ENCODE measurements at places on chromosomes 3 and 15.
A peak's percentile ranks its signal among the peaks of the same experiment; 100 is the strongest.

GRCh38 chr3:197836244-197836643 lies 45.2 kb downstream of the LRCH3 start:
- no peaks in the 10 kb centered on the region for H3K27me3 ChIP-seq
- no peak for DNase-seq
- no peak overlapping the region for H3K27ac ChIP-seq
- H3K36me3 ChIP-seq: peaks cover 48% of the 10 kb centered on the region

DNA sequence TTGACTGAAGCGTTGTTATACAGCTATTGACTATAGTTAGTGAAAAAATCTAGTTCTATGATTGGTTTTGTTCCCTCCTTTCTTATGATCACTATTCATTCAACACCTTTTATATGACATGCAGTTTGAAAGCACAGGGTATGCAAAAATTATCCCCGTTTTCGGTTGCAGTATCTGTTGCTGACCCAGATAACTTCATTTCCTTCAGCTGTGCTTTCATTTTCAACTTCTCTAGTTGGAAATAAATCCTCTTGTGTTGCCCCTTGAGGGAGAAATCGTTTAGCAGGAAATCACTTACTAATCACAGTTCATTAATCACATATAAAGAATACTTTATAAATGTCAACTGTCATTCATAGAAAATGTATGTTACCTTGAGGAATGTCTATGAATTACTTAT lies 55.1 kb downstream of the MBNL1 start:
- no peak overlapping the region for H3K27ac ChIP-seq
- H3K36me3 ChIP-seq: peaks cover 4% of the 10 kb centered on the region
- H3K4me3 ChIP-seq: no peak overlapping the region
- peaks cover 77% of the 10 kb centered on the region for H3K4me1 ChIP-seq
- no peak for DNase-seq

- H3K27ac ChIP-seq: no peak overlapping the region
- H3K4me3 ChIP-seq: no peak overlapping the region
- H3K36me3 ChIP-seq: no peaks in the 10 kb centered on the region
- no peaks in the 10 kb centered on the region for H3K4me1 ChIP-seq
- H3K27me3 ChIP-seq: no peaks in the 10 kb centered on the region
Observed at GRCh38 chr15:87357637-87358313, 898.8 kb downstream of the NTRK3 start.

- no peak for DNase-seq
- no peaks in the 10 kb centered on the region for H3K4me1 ChIP-seq
- H3K36me3 ChIP-seq: no peaks in the 10 kb centered on the region
- no peak overlapping the region for H3K27ac ChIP-seq
Observed at GRCh38 chr15:87369269-87369668, 887.3 kb downstream of the NTRK3 start.

GRCh38 chr3:43001094-43001553 lies 22.0 kb downstream of the GASK1A start:
- H3K4me1 ChIP-seq: peaks cover 26% of the 10 kb centered on the region
- DNase-seq: peak; percentile 98
- no peak overlapping the region for H3K4me3 ChIP-seq
- no peaks in the 10 kb centered on the region for H3K36me3 ChIP-seq
- H3K27me3 ChIP-seq: no peaks in the 10 kb centered on the region

DNA sequence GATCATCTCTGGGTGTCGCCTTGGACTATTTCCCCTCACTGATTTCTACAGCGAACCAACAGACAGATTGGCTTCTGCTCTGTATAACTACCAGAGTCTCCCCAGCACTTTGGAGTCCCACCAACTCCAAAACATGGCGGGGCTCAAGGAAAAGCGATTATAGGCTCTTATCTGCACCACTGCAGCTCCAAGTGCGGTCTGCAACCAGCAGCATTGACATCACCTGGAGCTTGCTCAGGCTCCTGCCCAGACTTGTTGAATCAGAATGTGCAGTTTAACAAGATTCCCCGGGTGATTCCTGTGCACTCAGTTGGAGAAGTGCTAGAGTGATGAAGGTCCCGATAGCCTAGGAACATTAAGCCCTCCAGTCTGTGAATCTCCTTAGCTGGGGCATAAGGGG lies 9.0 kb downstream of the CCK start:
- no peaks in the 10 kb centered on the region for H3K36me3 ChIP-seq
- no peak overlapping the region for H3K4me3 ChIP-seq
- H3K4me1 ChIP-seq: no peaks in the 10 kb centered on the region
- no peaks in the 10 kb centered on the region for H3K27me3 ChIP-seq
- H3K27ac ChIP-seq: no peak overlapping the region
- no peak for DNase-seq

- no peaks in the 10 kb centered on the region for H3K27me3 ChIP-seq
- no peaks in the 10 kb centered on the region for H3K36me3 ChIP-seq
- no peak overlapping the region for H3K4me3 ChIP-seq
- no peaks in the 10 kb centered on the region for H3K4me1 ChIP-seq
- no peak overlapping the region for H3K27ac ChIP-seq
- DNase-seq: no peak
Observed at GRCh38 chr3:112097378-112097777, 11.2 kb downstream of the C3orf52 start.

- no peak for DNase-seq
- H3K4me1 ChIP-seq: no peaks in the 10 kb centered on the region
- H3K36me3 ChIP-seq: no peaks in the 10 kb centered on the region
- no peak overlapping the region for H3K4me3 ChIP-seq
Observed at GRCh38 chr15:94644433-94644832, 413.1 kb downstream of the MCTP2 start.

GRCh38 chr3:74301056-74301455 lies 313.4 kb downstream of the CNTN3 start:
- DNase-seq: no peak
- H3K27ac ChIP-seq: no peak overlapping the region
- H3K36me3 ChIP-seq: no peaks in the 10 kb centered on the region

GRCh38 chr15:48432688-48433087 lies 101.5 kb downstream of the DUT start:
- H3K36me3 ChIP-seq: peaks cover 46% of the 10 kb centered on the region
- H3K4me3 ChIP-seq: no peak overlapping the region
- no peak for DNase-seq
- no peaks in the 10 kb centered on the region for H3K27me3 ChIP-seq
- no peak overlapping the region for H3K27ac ChIP-seq
- H3K4me1 ChIP-seq: no peaks in the 10 kb centered on the region

DNA sequence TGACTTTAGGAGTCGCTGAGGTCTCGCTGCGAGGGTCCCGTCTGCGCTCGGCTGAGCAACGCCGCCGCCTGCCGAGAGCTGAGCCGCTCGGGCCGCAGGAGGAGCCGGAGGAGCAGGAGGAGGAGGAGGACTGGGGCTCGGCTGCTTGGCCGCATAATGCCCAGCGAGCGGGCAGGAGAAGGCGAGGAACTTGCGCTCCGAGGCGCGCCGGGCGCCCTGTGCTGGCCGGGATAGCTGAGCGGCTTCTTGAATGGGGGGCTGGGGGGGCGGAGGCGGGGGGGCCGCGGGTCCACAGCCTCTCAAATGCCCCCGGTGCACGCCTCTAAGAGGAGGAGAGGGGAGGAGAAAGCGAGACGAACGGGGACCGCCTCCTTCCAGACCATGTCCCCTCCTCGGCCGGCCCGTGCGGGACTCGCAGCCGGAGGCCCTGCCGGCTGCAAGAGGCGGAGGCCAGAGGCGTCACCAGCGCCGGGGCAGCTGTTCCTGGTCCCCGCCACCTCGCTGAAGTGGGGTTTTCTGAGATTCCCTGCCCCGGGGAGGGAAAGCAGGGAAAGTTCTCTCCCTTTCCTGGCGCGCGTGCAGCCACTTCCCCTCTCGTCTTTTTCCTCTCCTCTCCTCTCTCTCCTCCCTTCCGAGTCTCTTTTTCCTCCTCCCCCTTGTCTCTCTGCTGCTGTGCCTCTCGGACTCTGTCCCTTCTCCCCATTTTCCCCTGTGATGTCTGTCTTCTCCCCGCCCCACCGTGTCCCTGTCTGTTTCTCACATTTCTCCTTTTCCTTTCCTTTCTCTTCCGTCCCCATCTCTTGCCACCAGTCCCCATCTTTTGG lies at the start of gene ADAMTS9:
ADAMTS9 (minus strand) TSS at position 220 of the 824 bp plus-strand sequence. CDS start 343 bp downstream, outside the sequence.
- no peak for DNase-seq
- peaks cover 44% of the 10 kb centered on the region for H3K4me1 ChIP-seq
- H3K27me3 ChIP-seq: no peaks in the 10 kb centered on the region
- H3K27ac ChIP-seq: peak within 1 kb of the TSS; percentile 97
- peak within 1 kb of the TSS; percentile 62 for H3K4me3 ChIP-seq

DNA sequence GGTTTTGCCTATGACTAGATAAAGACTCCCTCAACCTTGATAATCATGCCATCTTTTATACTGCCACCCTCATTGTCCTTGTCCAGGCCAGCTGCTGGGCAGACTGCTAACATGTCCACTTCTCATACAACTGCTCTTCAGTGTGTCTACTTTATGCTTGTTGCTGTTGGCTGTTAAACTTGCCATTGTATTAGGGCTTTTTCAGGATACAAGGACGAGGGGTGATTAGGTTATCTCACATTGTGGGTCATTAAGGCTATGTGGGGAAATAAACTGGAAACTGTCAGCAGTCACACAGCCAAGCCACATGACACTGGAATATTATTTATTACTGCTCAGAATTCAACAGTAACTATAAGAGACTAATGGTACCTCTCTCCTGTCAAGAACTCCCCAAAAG lies 36.1 kb downstream of the STARD9 start:
- no peaks in the 10 kb centered on the region for H3K27me3 ChIP-seq
- no peak for DNase-seq
- no peaks in the 10 kb centered on the region for H3K36me3 ChIP-seq
- H3K27ac ChIP-seq: no peak overlapping the region
- no peak overlapping the region for H3K4me3 ChIP-seq

- no peak overlapping the region for H3K4me3 ChIP-seq
- no peaks in the 10 kb centered on the region for H3K36me3 ChIP-seq
- H3K27ac ChIP-seq: no peak overlapping the region
- H3K27me3 ChIP-seq: no peaks in the 10 kb centered on the region
- no peaks in the 10 kb centered on the region for H3K4me1 ChIP-seq
- DNase-seq: no peak
Observed at GRCh38 chr3:190968616-190969015, 106.1 kb upstream of the GMNC start.

DNA sequence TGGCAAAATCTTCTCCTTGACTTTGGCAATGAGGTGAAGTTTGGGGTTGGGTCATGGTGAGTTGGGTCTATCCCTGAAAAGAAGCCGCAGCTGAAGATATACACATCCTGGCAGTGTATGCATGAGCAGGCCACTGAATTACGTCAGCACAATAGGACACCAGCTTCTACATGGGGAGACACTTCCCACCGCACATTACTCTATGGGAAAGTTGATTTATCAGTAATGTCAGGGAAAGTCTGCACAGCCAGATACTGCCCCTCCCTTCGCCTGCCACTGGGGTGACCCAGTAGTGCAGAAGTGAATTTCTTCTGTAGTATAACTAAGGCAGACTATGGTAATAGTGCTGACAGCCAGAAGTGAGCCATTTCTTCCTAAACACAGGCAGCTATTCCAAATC lies 245.0 kb downstream of the NTRK3 start:
- no peak overlapping the region for H3K27ac ChIP-seq
- no peaks in the 10 kb centered on the region for H3K27me3 ChIP-seq
- DNase-seq: no peak
- no peaks in the 10 kb centered on the region for H3K4me1 ChIP-seq

DNA sequence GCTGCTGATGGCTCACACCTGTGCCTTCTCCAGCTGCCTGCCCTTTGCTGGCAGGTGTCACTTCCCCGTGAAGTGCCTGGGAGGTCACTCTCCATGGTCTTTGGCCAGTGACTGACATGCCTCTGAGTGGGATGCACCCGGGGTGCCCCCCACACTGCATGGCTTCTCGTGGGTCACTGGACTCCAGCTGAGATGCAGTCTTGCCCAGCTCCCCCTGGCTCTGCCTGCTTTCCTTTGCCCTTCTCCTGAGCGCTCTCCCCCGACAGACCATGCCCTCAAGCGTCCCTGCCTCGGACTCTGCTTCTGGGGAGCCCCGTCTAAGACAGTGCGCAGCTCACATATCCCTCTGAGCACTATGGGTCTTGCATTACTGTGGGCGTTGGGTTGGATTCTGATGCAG lies 14.4 kb downstream of the FBLN2 start:
- DNase-seq: no peak
- H3K4me1 ChIP-seq: peaks cover 60% of the 10 kb centered on the region
- no peaks in the 10 kb centered on the region for H3K36me3 ChIP-seq
- no peak overlapping the region for H3K4me3 ChIP-seq

GRCh38 chr15:92929002-92929401 lies 28.9 kb downstream of the CHD2 start:
- peaks cover 89% of the 10 kb centered on the region for H3K36me3 ChIP-seq
- DNase-seq: no peak
- H3K27me3 ChIP-seq: no peaks in the 10 kb centered on the region
- peaks cover 30% of the 10 kb centered on the region for H3K4me1 ChIP-seq

GRCh38 chr3:196073255-196073753 lies 8.6 kb downstream of the TFRC start:
- no peak overlapping the region for H3K27ac ChIP-seq
- H3K36me3 ChIP-seq: no peaks in the 10 kb centered on the region
- no peaks in the 10 kb centered on the region for H3K4me1 ChIP-seq
- no peaks in the 10 kb centered on the region for H3K27me3 ChIP-seq

All from vagina (tissue), 2 donors.